Liver (tissue), 10 donors: ENCODE measurements at places on chromosomes 6 and 20. TPM values are rescaled to one million over a fixed set of nuclear protein-coding genes. Genes with fewer than 3 reads are reported as not detected.

CD24 gene
- total RNA-seq = 14.2 TPM

HIVEP1 gene
- 27.2 TPM for total RNA-seq

IPCEF1 gene
- total RNA-seq = 2.8 TPM

POU5F1 gene
- not detected for total RNA-seq

DNA sequence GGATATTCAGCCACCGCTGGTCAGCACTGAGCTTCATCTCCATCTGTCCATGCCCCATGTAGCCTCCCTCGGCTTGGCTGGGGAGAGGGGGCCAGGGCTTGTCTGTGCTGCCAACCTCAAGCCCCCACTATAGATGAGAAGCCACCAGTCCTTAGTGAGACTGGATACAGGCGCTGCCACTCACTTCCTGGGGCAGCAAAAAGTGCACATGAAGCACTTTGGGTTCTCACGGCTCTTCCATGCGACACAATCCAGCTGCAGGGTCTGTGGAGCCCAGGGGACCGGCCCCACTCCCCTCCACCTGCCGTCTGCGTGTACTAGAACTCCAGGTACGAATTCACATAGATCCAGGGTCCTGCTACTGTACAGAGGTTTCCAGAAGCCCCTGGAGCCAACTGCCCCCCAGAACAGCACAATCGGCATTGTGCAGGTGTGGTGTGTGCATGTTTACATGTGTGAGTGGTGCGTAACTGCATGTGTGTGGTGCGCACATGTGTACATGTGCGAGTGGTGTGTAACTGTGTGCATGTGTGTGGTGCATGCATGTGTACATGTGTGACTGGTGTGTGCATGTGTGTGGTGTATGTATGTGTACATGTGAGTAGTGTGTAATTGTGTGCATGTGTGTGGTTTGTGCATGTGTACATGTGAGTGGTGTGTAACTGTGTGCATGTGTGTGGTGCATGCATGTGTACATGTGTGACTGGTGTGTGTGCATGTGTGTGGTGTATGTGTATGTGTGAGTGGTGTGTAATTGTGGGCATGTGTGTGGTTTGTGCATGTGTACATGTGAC lies 4.9 kb downstream of the FRMD1 start:
- DNase-seq = no peak

DNA sequence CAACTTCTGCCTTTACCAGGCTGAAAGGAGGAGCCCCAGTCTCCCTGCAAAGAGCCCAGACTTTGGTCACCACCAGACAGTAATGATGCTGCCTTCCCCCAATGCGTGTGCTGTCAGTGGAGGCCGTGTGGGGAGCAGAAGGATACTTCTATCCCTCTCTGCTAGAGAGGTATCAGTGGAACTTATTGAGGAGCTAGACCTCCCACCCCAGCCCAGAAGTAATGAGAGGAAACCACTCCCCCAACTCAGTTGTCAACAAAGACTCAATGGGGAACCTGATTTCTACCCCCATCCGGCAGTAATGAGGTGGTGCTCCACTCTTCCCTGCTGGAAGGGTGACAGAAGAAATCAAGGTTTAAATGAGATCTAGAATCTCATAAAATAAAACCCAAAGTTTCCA lies 4.4 kb upstream of the WFDC8 start:
- no peak for DNase-seq

- DNase-seq = no peak
Observed at GRCh38 chr6:87115402-87116135, 20.7 kb upstream of the CGA start.

DNA sequence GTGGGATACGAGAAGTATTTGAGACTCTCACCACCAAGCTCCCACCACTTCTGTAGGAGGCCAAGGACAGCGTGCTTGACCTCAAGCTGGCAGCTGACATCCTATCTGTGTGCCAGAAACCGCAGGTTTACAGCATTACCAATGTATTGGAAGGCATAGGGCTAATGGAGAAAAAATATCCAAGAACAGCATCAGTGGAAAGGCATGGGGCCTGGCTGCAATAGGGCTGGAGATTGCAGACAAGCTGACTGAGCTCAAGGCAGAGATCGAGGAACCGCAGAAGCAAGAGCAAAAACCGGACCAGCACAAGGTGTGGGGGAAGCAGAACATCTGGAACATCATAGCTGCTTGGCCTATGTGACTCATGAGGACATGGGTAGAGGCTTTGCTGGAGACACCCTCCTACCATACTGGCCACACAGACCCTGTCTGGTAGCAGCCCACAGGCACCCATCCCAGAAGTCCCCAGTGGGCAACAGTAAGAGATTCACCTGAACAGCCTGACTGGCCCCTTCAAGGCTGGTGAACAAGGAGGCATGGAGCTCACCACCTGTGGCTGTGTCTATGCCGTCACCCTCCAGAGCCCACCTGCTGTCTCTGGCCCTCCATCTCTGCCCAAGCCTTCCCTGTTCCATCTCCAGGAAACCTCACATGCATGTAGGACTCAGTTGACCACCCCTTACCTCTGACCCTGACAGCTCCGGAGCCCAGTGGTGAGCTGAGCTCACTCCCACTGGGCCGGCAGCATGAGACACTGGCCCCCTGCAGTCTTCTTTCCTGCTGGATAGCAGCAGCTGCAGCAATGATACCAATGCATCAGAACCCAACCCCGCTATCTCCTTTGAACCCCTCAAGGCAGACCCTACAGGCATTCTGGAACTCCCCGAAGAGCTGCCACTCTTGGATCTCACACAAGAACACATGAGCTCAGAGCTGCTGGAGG lies 171.1 kb downstream of the KIF6 start:
- no peak for DNase-seq

- no peak for DNase-seq
Observed at GRCh38 chr6:116429111-116429510, 32.1 kb upstream of the CALHM6 start.

DNA sequence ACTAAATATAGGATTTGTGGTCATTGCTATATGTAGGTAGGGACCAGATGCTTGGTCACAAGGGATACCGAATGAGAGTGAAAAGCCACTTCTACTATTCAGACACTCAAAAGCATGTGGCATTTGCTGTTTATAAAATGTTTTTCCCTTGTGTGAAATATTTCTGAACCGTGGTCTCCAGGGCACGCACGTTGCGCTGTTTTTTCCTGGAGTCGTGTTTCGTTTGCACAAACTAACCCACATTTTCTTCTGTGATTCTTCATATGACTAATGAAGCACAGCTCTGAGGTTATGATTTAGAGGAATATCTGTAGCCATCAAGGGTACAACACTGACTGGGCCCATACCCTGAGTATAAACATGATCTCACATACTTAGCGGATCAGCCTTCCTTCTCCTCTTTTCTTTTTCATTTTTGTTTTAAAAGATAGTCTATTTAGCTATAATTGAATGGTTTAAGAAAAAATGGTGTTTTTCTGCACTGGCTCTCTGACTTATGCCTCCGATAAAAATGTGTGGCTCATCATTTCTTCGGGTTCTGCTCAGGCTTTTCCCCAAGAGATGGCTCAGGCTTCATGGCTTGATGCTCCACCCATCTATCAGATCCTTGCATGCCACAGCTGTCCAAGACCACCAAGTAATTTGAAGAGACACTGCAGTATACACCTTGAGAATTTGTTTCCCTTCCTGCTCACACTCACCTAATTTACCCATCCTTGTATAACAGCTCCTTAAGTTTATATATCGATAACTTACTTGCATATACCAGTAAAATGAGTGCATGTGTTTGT lies 59.9 kb upstream of the HBS1L start:
- DNase-seq = no peak

DNA sequence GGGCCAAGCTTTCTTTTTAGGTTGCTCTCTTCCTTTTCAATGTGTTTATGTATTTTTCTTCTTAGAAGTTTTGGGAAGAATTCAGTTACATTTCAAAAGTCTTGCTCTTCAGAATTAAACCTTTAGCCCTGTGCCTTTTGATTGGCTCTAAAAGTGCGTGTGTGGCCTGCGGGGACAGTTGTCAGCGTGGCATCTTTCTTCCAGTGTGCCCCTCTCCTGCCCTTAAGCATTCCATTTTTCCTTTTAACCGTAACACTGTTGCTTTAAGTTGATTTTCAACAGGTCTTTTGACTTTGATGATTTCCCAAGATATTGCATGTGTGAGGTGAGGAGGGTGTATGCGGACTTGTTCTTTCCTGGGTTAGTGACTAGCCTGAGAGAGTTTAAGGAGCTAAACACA lies 999.1 kb upstream of the FLRT3 start:
- DNase-seq = no peak

DNA sequence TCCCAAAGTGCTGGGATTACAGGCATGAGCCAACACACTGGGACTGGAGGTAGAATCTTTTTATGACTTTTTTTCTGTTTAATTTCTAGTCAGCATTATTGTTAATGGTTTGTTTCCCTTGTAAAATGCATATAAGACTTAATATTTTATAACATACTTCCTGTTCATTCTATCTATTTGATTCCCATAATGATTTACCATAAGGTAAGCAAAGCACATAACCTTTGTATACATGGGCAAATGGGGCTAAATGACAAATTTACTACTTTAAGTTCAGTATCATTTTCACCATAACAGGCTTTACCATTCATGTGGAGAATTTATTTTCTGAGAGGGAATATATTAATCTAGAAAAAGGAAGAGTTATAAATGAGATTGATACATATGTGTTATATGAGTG lies 24.3 kb downstream of the VTA1 start:
- no peak for DNase-seq

GRCh38 chr6:8157839-8158238 lies 55.5 kb upstream of the EEF1E1 start:
- no peak for DNase-seq

DNA sequence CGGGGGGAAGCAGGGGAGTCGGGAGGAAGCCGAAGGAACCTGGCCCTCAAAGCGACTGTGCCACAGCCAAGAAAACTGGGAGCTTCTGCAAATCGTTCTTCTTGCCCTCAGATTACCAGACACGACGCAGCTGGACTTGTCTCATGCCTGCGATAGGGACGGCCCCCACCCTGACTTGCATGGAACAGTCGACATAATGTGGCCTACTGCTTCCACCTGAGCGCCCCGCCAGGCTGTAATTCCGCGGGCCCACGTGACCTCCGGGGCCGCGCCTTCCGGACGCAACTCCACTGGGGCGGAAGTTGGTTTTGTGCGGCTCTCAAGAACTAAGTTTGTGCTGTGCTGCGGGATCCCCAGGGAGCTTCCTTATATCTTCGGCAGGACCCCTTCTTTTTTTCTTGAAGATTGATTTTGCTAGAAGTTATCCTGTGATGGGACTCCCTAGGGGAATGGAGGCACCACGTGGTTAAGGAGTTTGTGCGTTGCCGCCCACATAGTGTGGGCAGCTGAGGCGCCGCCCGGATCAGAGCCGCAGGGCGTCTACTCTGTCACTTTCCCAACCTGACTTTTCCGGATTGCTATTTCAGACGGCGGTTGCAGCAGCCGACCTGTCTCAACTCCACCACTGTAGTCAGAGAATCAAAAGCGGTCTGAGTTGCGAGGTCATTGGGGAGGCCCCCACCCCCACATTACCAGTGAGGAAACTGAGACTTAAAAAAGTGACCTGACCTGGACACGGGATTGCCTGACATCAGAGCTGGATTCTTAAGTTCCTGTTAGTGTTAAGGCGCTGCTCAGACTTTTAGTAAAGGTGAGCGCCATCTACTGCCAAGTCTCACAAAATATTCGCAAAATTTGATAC lies 540 bp upstream of the CD164 start:
- peak; percentile 91 for DNase-seq

- DNase-seq = no peak
Observed at GRCh38 chr20:8492173-8492572, 360.1 kb downstream of the PLCB1 start.

DNA sequence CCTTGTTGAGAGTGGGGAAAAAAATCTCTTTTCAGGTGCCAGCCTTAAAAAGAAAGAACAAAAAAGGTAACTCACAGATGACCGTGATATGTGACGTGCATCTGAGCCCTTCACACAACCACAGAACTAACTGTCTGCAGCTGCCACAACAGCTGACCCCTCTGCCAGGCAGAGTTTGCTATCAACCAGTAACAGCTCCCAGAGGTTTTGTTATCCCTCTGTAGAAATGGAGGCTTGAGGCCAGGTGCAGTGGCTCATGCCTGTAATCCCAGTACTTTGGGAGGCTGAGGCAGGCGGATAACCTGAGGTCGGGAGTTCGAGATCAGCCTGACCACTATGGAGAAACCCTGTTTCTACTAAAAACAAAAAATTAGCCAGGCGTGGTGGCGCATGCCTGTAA lies 42.8 kb downstream of the SLC52A3 start:
- no peak for DNase-seq

- peak; percentile 47 for DNase-seq
Observed at GRCh38 chr6:44304282-44305199, 8.6 kb downstream of the AARS2 start.

GRCh38 chr6:28982476-28983266 lies 22.4 kb downstream of the ZNF311 start:
- DNase-seq = no peak

GRCh38 chr6:147530132-147531060 lies 21.9 kb downstream of the SAMD5 start:
- no peak for DNase-seq

- DNase-seq = no peak
Observed at GRCh38 chr6:41579088-41579610, 33.0 kb downstream of the FOXP4 start.

GRCh38 chr6:135261872-135262725 lies 81.0 kb downstream of the MYB start:
- no peak for DNase-seq

DNA sequence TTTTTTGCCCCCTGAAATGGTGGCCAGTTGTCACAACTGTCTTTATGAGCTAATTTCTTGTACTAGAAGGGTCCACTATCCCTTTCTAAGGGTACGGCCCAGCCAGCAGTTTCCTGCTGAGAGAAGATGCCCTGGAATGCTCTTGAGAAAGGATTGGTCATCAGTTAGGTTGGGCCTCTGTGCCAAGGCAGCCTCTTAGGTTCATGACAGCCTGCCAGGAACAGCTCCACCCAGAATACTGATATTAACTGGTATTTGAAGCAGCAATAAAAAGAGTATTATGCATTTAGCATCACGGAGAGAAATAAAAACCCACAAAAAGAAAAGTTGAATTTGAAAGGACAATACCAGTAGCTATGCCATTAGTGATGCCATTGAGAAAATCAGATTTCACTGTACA lies 9.0 kb upstream of the HINT3 start:
- no peak for DNase-seq

- no peak for DNase-seq
Observed at GRCh38 chr20:50343490-50344179, 153.0 kb downstream of the CEBPB start.

- no peak for DNase-seq
Observed at GRCh38 chr20:18007534-18008292, 38.9 kb downstream of the MGME1 start.
